Tibial nerve (tissue), 4 donors: ENCODE measurements at places on chromosomes 6 and 20.

GRCh38 chr6:31356216-31356945 is 598 bp downstream of the HLA-B start:
- no peak for DNase-seq

DNA sequence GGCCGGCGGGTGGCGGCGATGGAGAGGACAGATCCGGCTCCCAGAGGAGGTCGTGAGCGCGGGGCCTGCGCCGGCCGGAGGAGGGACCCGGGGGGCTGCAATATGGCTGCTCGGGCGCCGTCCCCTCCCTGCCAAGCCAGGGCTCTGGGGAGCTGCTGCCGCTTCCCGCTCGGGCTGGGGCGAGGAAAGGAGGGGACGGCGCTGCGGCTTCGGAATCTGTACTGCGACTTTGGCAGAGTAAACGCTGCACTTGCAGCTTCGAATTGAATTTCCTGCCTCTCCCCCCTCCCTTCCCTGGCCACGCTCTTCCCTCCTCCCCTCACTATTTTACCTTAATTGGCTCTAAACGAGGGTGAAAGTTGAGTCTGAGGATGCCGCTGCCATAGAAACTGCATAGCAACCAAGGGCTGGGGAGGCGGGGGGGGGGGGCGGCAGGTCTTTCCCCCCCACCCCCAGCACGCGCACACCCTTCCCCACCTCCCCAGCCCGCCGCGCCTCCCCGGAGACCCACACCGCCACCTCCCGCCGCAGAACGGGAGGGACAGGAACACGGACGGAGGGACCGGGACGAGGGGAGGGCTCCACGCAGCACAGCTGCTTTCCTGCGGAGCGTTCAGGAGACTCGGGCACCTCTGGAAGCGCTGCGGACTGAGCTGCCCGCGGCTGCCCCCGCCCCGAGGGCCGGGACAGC is 93.9 kb downstream of the RNASET2 start:
- DNase-seq: no peak

GRCh38 chr6:141269684-141270083 is 863.0 kb upstream of the GJE1 start:
- no peak for DNase-seq

DNA sequence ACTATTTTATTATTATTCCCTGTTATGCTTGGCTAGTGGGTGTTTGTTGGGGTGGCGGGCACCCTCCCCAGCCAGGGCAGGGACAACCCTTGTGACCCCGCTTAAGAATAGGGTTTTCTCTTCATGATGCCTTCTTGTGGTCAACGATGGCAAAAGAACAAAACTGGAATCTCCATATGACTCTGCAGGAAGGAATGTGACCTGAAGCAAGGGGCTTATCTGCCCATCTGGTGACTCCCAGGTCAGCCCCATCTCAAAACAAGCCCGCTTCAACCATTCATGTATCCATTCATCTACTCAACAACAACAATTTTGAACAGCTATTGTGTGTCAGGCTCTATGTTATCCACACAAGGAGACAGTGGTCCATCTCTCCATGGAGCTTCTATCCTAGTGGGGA is 30.9 kb upstream of the TGM6 start:
- no peak for DNase-seq

- no peak for DNase-seq
These were observed 183.7 kb downstream of the MBOAT1 start for GRCh38 chr6:20028562-20028961.
